NCI-H187 (cell line): ENCODE measurements at places on chromosomes 3 and 15.

DNA sequence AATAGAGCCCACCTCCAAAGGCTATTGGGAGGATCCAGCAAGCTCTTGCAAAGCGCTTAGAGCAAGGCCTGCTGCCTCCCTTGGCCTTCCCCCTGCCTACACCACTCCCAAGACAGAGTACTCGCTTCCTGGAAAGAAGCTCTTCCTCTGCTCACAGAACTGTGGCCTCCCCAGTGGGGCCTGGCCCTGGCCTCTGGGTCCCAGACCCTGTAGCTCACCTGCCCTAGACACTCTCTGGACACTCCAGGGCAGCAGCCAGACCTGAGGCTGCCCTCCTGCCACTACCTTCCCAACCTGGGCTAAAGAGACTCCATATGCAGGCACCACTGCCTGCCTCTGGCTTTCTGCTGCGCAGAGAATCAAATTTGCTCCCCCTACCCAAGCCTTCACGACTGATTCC lies 49.9 kb downstream of the GRIP2 start:
- no peak for DNase-seq

DNA sequence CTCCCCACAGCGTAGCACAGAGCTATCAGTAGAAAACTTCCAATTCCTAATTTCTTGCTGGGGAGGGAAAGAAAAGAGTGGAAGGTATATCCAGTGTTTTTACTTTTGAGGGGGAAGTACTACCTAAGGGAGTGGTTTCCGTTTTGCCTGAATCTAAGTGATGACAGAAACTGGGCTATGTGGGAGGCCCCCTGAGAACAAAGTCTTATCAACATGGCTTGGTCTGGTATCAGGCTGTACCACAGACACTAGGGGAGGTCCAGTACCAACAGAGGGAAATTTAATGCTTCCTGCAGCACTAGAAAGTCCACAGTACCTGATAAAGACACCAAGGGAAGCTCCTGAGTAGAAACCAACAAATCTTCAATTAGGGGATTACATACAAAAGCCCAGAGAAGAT lies 199.2 kb downstream of the IL5RA start:
- no peak for DNase-seq

DNA sequence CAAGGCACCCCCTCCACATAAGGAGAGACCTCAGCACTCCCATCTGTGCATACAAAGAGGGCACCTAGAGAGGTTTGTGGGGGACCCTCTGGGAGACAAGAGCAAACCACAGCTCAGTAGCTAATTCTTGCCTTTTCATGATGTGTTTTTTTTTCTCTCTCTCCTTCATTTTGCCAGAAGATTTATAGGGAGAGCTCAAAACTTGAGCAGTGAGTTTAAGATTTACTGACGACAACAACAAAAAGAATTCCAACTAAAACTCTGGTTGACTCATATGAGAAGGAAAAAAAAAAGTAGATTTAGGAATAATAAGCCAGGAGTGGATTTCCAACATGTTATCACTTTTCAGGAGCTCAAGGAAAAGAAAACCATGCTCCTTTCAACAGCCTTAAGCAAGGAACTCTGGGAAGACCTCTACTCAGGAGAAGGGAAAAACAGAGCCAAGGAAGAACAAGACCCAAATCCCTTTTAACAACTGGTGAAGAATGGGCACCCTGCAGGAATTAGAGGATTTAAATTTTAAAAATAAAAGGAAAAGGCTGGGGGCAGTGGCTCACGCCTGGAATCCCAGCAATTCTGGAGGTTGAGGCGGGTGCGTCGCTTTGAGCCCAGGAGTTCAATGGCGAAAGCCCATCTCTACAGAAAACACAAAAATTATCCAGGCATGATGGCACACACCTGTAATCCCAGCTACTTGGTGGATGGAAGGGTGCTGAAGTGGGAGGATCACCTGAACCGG lies 58.2 kb upstream of the RAD18 start:
- no peak for DNase-seq

DNA sequence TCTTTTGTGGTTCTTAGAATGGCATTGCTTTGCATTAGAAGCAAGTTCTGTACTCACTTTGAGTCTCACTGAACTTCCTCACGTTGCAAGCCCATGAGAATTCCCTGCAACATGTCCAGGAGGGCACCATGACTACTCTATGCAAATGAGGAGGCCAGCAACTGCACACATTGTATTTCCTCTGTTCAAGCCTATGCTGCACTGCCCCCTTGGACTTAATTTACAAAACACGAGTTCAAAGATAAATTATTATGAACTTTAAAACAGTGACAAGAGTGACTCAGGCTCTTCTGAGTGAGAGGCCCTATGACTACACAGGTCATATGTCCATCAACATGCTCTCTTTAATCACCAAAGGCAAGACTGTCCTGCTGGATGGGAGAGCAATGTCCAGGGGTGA lies 484.2 kb upstream of the ATP11B start:
- DNase-seq = no peak

GRCh38 chr3:67044295-67044694 lies 46.2 kb downstream of the KBTBD8 start:
- DNase-seq = no peak

DNA sequence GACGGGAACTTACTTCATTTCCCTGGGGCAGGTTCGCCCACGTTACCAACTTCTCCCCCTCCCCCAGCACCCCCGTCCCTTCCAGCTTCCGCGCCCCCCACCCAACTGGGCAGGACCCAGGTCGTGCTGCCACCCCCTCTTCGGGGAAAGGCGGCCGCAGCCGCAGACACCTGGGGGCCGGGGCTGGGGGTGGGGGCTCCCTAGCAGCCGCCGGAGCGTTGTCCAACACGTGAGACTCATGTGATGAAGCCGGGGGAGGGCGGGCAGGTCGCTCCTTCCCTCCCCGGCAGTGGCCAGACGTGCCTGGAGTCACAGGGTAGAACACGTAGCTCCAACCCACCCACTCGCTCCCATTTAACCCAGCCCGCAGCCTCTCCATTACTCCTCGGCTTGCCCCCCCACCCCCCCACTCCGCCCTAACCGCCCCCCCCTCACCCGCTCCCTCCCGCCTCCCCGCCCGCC lies 240 bp upstream of the BHLHE40 start:
- DNase-seq = no peak

DNA sequence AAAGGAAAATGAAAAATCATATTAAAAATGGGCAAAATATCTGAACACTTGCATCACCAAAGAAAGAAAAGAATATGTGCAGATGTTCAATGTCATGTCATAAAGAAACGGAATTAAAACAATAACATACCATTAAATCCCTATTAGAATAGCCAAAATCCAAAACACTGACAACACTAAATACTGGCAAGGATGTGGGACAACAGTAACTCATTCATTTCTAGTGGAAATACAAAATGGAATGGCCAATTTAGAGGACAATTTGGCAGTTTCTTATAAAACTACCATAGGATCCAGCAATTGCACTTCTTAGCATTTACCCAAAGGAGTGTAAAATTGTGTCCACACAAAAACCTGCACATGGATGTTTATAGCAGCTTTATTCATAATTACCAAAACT lies 542.5 kb upstream of the UBE2E2 start:
- no peak for DNase-seq

- no peak for DNase-seq
Observed at GRCh38 chr3:29922992-29923746, 642.3 kb downstream of the RBMS3 start.

GRCh38 chr15:55110446-55110845 lies 86.3 kb downstream of the RSL24D1 start:
- no peak for DNase-seq

GRCh38 chr3:99927671-99928457 lies 110.2 kb downstream of the CMSS1 start:
- DNase-seq = no peak

GRCh38 chr3:98557324-98558010 lies 25.7 kb downstream of the GPR15 start:
- DNase-seq = no peak

- DNase-seq = no peak
Observed at GRCh38 chr3:54138937-54139547, 16.7 kb downstream of the CACNA2D3 start.

DNA sequence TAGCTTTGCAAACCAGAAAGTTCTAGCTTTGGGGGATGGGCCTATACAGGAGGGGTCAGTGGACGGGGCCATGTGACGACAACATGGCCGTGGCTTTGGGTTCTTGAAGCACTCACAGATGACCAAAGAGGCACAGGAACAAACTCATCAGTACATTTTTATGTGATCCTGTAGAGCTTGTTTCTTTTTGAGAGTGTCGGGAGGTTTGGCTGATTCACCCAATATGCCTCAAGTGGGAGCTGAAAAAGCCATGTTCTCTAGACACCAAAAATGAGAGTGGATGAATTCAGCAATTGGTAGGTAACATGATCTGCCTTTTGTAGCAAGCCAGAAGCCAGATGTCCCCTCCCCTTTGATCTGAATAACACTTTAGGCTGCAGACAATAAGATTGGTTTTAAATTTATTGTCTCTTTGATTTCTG lies 30.1 kb downstream of the GREM1 start:
- DNase-seq = no peak

DNA sequence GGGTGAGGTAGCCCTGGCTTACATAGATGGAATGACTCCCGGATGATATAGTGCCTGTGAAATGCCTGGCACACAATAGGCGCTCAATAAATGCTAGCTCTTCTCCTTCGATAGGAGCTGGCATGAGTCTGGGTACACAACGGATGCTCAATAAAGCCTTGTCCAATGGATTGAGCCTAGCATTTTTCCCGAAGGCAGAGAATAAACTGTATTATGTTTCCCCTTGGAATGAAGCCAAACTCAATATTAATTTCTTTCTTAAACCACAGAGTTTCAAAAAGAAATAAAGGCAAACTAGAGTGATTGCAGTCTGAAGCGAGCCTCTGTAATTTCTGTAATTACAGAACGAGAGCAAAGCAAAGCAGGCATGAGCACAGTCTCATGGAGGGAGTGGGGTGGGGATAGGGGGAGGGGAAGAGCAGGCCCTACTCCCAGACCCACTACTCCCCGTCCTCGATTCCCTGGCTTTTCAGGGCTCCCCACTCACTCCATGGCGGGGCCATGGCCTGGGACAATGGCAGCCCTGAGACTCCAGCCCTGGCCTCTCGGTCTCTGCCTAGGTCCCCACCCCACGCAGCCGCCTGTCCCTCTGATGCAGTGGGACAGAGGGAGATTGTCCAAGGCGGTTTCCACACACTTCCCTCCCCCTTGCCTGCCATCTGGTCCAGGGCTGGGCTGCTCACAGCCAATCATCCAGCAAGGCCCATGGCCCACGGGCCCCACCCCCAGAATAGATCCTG lies 18.0 kb downstream of the SLC6A1 start:
- DNase-seq = no peak

GRCh38 chr3:57752307-57752706 lies 3.8 kb upstream of the SLMAP start:
- DNase-seq = no peak

DNA sequence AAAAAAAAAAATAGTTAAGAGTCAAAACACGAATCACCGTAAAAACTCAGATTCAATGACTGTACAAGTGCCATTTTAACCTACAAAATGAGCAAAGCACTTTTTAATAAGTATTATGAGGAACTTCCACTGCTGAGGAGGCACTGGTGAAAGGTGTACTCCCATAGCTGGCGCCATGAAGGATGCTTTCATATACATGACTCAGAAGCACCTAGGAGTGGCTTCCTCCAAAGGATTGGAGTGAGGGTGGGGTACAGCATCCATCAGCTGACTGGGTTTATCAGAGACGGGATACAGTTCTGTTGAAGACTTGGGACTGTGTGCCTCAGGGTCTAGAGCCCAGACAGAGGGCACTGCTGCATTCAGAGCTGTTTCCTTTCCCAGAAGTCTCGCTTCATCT lies 60.9 kb upstream of the MEX3B start:
- no peak for DNase-seq

- DNase-seq = no peak
Observed at GRCh38 chr3:111609700-111610099, 14.6 kb upstream of the ZBED2 start.

- DNase-seq = no peak
Observed at GRCh38 chr15:51024735-51025453, 69.8 kb downstream of the TNFAIP8L3 start.

GRCh38 chr15:50077651-50078050 lies 41.4 kb downstream of the ATP8B4 start:
- no peak for DNase-seq

- no peak for DNase-seq
Observed at GRCh38 chr3:46107682-46108081, 80.4 kb upstream of the XCR1 start.

- no peak for DNase-seq
Observed at GRCh38 chr3:185979721-185980121, 41.9 kb upstream of the TRA2B start.

DNA sequence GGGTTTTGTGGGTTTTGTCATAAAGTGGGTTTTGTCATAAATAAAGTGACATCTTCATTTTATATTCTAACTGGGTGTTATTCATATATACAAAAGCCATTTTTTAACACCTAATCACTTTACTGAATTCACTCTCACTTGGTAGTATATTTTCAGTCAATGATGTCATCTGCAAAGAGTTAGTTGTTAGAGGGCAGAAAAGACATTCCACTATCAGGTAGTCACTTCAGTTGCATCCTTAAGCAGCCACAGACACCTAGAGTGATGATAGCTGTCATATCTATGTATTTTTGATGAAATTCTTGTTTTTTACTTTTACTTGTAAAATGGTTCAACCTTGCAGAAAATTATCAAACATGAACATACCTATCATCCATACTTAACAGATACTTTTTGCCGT lies 89.0 kb downstream of the DHX36 start:
- no peak for DNase-seq

GRCh38 chr15:62994439-62994838 lies 48.1 kb upstream of the TPM1 start:
- DNase-seq = no peak

- DNase-seq = peak; percentile 21
Observed at GRCh38 chr3:139533781-139534454, 5.6 kb downstream of the RBP1 start.

GRCh38 chr3:127781411-127782001 lies 40.8 kb downstream of the MGLL start:
- no peak for DNase-seq

DNA sequence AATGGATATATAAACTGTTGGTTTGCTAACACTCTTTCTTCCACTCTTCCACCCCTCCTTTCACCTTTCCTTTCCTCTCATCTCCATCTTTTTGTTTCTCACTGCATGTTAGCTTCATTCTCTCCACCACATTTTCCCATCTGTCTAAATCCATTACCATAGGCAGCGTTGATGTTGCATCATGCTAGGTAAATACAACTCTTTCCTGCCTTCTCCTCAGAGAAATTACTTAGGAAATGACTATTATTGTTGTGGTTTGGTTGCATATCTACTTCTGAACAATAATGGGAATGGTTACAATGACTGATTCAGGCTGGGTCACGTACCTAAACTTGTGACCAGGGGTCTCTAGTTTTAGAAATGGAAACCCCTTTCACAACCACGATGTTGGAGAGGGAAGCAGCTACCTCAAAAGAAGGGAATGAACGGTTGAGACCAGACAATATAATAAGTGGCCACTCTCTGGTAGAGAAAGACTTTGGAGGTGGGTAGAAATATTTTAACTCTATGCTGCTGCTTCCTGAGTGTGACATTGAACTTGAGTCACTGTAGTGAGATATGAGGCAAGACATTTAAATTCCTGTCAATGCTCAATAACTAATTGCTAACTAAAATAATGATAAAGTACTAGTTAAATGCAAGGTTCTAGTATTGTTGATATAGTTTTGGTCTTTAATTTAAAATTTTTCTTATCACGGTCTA lies 314.1 kb upstream of the TGFBR2 start:
- no peak for DNase-seq
